ENCODE measurements at places on chromosomes 2 and 18.

DNA sequence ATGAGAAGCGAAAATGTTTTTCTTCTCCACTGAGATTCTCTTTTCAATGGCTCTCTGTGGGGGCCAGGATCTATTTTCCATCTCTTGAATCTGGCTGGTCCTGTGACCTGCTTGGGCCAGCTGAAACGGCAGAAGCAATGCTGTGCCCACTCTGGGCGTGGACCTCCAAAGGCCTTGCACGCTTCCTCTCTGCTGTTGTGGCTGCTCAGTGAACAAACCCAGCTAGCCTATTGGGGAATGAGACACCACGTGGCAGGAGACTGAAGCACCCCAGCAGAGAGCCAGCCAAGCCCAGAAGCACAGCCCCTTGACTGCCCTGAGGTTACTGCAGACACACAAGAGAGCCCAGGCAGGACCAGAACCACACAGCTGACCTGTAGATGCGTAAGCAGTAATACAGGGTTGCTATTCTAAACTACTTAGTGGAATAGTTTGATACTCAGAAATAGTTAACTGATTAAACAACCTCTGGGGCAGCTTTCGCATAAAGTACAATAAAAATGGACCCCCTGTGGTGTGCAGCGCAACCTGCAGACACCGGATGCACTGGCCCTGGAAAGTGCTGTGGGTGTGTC lies 221.7 kb upstream of the SH3BP4 start:
- DNase-seq = no peak

- no peak for DNase-seq
These were observed 4.1 kb upstream of the TET3 start for GRCh38 chr2:73980566-73980965.

GRCh38 chr18:25443776-25444175 lies 91.8 kb upstream of the ZNF521 start:
- DNase-seq = no peak

DNA sequence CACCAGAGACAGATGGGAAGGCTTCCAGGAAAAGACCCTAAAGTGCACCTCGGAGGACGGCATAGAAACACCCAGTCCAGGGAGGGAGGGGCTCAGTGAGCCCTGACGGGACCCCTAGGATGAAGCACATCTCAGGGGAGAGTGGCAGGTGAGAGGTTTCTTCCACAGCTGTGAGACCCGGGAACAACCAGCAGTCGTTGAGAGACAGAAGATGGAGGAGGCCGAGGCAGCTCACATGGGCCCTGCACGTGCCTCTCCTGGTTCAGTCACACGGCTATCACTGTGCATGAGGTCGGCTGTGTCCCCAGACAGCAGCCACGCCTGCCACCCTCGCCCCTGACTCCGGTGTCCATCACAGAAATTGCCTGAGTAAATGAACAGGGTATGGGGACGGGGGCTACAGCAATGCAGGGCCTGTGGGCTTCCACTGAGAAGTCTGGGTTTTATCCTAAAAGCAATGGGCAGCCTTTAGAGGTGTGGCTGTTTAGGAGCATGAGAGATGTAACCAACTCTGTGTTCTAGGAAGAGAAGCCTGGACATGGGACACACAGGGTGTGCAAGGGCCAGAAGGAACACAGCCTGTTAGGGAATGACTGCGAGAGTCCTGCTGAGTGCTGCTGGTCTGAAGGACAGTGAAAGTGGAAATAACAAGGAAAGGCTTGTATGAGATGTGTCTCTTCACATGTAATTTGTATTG lies 102.0 kb downstream of the TMEM18 start:
- no peak for DNase-seq

- DNase-seq = no peak
These were observed 3.8 kb downstream of the ZNF397 start for GRCh38 chr18:35244671-35245070.

DNA sequence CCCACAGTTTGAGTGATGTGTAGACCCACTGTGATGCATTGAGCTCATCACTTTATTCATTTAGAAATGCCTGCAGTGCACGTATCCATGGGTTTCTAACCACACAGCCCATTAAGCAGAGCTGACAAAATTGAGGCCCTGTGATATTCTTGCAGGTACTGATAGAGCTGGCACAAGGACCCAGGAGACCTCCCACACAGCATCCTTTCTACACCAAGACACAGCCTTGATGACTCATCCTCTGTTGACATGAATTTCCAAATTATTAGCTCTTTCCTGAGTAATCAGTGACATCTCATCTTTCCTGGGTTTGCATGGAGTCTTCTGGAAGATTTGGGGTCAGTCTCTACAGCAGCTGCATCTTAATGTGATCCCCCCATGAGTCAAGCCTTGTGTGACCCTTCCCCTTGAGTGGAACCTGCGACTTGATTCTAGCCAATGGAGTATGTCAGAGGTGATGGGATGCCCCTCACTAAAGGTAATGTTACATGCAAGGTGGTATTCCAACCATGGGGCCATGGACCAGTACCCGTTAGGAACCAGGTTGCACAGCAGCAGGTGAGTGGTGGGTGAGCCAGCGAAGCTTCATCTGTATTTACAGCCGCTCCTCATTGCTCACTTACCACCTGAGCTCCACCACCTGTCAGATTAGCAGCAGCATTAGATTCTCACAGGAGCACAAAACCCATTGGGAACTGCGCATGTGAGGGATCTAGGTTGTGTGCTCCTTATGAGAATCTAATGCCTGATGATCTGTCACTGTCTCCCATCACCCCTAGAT lies 181.1 kb upstream of the ARL4C start:
- no peak for DNase-seq

DNA sequence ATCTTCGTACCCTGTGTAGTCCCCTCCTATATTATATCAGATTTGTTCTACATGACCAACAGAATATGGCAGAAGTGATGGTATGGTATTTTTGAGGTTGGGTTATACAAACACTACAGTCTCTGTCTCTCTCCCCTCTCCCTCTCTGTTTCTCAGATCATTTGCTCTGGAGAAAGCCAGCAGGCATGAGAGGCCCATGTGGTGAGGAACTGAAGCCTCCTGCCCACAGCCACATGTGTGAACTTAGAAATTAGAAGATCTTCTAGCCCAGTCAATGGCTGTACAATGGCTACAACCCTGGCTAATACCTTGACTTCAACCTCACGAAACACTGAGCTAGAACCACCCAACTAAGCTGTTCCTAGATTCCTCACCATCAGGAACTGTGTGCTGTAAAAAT lies 250.6 kb downstream of the SMAD2 start:
- DNase-seq = no peak

DNA sequence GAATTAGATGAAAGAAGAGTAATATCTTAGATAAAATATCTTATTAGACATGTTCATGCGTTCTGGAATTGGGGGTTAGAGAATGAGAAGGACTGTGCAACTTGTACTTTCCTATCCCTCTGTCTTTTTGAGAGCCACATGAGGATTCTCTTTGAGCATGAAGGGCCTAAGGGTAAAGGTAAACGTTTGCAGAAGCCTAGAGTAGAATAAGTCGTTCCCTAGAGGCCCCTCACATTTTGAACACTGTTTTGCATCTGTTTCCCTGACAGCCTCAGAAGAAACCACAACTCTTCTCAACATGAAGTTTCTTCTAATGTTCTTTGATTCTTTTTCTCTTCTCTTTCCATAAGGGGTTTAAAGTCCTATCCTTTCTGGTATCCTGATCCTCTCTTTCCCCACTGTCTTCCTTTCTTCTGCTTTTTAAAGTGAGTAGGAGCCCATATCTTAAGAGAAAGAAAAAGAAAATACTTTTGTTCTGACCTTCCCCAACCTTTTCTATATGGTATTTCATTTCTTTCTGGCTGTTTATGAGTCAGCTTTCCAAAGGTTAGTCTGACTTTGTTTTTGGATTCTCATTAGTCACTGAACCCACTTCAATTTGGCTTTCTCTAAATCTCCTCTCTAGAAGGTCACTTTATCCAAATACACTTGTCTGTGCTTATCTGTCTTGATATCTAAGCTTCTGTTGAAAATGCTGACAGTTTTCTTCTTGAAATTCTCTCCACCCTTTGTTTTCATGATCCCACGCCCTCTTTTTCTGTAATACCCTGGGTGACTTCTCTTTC lies 34.8 kb downstream of the PPP1R1C start:
- no peak for DNase-seq

DNA sequence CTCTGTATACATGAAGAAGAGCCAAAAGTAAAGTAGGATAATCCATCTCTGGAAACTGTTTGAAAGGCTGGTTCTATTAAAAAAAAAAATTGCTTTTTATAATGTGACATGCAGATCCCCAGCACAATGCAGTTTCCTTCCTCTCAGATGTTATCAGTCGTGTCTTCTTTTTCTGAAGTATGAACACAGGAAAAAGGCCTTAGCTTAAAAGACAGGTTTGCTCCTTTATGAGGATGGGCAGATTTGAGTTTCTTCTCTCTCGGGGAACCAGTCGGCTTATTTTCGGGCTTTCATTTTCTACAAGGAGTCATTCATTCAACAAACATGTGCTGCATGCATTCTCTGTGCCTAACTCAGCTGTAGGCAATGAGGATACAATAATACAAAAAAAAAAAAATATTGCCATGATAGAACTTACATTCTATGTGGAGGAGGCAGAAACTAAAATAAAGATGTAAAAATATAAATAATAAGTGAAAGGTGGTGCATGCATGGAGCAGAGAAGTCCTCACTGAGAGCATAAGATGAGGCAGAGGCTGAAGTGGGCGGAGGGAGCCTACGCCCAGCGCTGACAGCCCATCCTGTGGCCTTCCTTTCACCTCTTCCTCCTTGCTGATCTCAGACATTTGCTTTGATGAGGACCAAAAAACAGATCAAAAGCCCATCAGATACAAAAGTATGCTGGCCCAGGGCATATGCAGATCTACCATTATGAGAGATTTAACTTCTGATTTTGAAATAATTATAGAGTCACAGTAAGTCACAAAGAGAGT lies at the start of gene CD226:
Gene CD226, minus strand, starts transcription at position 513 of the 773 bp plus-strand sequence. Its CDS starts 467 bp downstream, at position 46.
- DNase-seq = no peak

GRCh38 chr2:24881623-24882022 lies 38.4 kb downstream of the ADCY3 start:
- DNase-seq = no peak

GRCh38 chr2:6475155-6475940 lies 390.4 kb downstream of the CMPK2 start:
- no peak for DNase-seq

DNA sequence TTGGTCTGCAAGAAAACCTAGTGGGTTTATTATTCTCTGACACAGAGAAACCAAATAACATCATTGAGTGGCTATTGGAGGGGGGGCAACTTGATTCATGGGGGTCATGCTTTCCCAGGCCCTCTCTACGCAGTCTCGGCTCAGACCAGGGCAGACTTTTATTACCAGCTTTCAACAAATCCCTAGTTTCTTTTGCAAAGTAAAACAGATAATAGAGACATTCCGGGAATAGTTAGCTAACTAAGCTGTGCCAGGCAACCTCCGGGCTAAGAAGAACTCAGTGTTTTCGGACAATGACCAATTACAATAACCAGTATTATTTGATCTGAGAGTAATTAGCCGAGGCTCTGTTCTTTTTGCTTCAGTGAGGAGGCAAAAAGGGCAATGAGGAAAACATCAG lies 66.3 kb downstream of the CDK15 start:
- no peak for DNase-seq
